Mucosa of descending colon (tissue), 3 donors: ENCODE measurements at places on chromosomes 5 and 9. TPM values are rescaled to one million over a fixed set of nuclear protein-coding genes. Genes with fewer than 3 reads are reported as not detected.

The SLC4A9 gene
- total RNA-seq = 0.46 TPM

The NDUFS6 gene
- 39.3 TPM for total RNA-seq

The EXOC3 gene
- 89.1 TPM for total RNA-seq

The FAM78A gene
- 1.4 TPM for total RNA-seq

The PCDHGA4 gene
- 1.2 TPM for total RNA-seq

The SV2C gene
- total RNA-seq = 0.54 TPM

The EXOSC3 gene
- 25.1 TPM for total RNA-seq

The DMRT2 gene
- total RNA-seq = 10.2 TPM

The AGXT2 gene
- total RNA-seq = not detected

The ST6GALNAC6 gene
- 121 TPM for total RNA-seq

The SLC6A7 gene
- 15.2 TPM for total RNA-seq

The CARTPT gene
- total RNA-seq = not detected

The GPR107 gene
- total RNA-seq = 50.1 TPM
